CD4-positive, alpha-beta memory T cell (primary cell): ENCODE measurements at places on chromosomes 1 and 21.

- no peak for DNase-seq
Measured at GRCh38 chr1:151542710-151543129, 2.6 kb downstream of the TUFT1 start.

GRCh38 chr1:2468540-2468939 is 7.5 kb upstream of the PLCH2 start:
- no peak for DNase-seq

- DNase-seq: no peak
Measured at GRCh38 chr21:31945546-31945945, 72.7 kb downstream of the HUNK start.

- no peak for DNase-seq
Measured at GRCh38 chr1:90616395-90616794, 100.7 kb downstream of the BARHL2 start.

GRCh38 chr1:17875171-17875881 is 120.2 kb downstream of the ACTL8 start:
- DNase-seq: no peak

GRCh38 chr1:151790940-151791651 is 796 bp upstream of the TDRKH start:
- DNase-seq: no peak

DNA sequence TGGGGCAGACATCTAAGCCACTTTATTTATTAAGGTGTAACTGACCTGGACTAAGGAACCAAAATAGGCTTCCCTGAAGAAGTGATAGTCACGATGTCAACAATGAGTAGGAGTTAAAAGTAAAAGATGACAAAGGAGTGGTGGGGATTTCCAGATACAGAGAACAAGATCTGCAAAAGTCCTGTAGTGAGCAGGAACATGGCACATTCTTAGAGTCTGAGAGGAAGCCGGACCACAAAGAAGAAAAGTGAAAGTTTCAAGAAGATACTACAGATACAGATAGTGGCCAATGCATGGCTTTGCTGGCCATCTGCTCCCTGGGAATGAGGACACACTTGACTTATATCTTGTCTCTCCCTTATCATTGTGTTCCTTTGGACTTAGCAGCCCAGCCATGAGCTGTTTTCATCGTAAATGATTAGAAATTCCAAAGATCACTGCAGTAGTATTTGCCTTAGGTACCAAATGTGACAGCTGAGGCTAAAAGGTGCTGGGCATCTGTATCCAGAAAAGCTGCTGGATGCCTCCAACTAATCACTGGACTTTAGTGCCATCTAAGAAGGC is 302.4 kb upstream of the NR5A2 start:
- no peak for DNase-seq

- DNase-seq: peak; percentile 97
Measured at GRCh38 chr1:35557611-35558373, at the start of gene NCDN. Gene NCDN (plus strand): TSS chr1:35557799. CDS start chr1:35558191, 392 bp downstream.

- no peak for DNase-seq
Measured at GRCh38 chr21:38822778-38823238, 17.1 kb downstream of the ETS2 start.

DNA sequence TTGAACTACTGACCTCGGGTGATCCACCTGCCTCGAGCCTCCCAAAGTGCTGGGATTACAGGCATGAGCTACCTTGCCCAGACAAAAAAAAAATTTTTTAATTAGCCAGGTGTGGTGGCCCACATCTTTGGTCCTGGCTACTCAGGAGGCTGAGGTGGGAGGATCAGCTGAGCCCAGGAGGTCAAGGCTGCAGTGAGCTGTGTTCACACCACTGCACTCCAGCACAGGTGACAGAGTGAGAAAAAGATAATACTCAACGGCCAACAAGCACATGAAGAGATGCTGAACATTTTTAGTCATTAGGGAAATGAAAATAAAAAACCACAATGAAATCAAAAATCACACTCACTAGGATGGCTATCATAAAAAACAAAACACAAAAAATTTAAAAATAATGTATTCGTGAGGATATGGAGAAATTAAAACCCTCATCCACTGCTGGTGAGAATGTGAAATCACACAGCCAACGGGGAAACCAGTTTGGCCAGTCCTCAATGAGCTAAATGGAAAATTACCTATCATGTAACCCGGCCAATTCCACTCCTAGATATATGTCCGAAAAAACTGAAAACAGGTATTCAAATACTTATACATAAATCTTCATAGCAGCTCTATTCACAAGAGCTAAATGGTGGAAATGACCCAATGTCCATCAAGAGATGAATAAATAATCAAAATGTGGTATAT is 41.2 kb downstream of the ENAH start:
- DNase-seq: no peak

- DNase-seq: peak; percentile 92
Measured at GRCh38 chr1:113871597-113872113, at the start of gene PTPN22. Gene PTPN22 (minus strand): TSS chr1:113871712.

DNA sequence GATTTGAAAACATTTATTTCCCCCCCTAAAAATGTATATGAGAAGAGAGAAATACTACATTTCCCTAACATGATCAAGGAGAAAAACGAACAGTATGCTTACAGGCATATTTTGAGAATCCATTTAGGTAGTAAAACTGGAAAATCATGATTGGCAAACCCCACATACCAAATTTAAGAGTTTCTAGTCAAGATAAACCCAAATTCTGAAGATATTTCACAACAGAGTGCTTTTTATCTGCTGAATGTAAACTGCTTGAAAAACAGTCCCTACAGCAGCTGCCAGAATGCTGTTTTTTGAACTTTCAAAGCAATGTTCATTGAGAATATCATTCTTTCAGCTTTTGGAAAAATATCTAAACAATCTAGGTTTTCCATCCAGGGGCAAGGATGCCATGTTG is 31.0 kb downstream of the ASH1L start:
- no peak for DNase-seq

DNA sequence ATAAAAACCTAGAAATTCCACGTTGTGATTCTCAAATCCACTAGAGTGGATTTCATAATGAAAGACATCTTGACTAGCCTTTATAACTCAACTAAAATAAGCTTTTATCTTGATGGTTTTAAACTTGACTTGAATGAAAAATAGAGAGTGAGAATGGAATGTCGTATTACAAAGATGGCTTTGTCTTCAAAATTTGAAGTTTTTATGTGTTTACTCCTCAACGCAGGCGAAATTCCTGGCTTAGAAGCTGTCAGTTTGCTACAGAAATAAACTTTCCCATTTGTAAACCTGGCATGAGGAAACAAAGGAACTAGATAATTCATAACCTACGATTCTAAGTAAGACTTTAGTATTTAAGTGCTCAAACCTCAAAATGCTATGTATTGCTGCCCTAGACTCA is 90.0 kb upstream of the KRTAP19-8 start:
- DNase-seq: no peak

DNA sequence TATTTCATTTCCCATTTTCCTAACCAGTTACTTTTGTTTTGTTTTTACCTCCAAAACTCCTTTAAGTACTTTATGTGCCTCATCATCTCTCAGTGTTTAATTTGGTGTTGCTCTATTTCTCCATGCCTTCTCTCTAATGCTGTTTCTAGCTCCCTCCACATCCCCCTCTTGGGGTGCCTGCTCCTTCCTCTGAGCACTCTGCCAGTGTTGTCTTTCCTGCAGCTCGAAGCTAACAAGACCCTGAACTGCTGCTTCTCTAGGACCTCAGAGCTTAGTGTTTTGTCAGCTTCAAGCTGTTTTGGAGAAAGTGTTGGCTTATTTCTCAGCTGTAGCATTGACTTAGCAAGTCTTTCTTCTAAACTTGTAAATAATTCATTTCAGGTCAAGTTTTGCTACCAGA is 290.6 kb downstream of the DPYD start:
- no peak for DNase-seq

DNA sequence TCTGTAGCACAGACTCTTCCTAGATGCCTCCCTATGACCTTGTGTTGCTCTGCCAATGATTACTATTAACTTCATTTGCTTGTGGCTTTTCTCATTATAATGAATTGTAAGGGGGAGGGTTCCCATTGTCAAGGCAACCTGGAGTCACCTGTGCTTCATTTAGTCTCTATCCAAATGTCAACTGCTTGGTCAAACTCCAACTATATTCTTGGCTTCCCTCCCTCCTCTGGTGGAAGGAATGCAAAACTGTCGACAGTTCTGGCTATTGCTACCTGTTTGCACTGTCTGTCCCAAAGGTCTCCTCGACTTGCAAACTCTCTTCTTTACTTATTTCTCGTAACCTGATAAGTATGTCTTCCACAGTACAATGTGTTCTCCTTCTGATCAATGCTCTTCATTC is 100.3 kb downstream of the CACNA1E start:
- DNase-seq: no peak

GRCh38 chr21:44329086-44329889 is 9.9 kb downstream of the CFAP410 start:
- no peak for DNase-seq

DNA sequence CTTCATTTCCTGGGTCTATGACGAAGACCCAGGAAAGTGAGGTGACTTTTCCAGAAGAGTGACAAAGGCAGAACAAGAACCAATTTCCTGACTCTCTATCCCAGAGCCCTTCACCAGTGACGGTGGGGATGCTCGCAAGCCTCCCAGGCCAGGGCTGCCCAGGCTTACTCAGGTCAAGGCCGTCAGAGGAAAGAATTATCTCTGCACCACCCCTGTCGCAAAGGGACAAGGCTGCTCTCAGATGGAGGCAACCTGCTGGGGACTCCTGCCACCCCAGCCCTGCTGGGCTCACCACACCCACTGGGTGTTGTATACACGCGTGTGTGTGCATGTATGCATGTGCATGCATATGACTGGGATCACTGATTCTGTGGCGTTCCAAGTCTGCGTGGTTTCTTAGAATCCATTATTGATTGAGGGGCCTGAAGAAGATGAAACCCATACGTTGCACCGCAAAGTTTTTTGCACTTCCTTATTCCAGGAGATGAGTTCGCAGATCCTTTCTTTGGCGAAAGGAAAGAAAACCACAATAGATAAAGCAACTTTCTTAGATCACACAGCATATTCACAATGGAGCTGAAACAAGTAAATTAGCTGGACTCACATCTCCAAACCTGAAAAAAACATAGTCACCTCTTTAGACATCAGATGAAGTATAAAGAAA is 255.8 kb downstream of the RHOU start:
- DNase-seq: no peak

GRCh38 chr1:219434285-219434922 is 178.5 kb downstream of the ZC3H11B start:
- DNase-seq: no peak

- peak; percentile 63 for DNase-seq
Measured at GRCh38 chr1:166839600-166840308, 479 bp downstream of the POGK start.

- no peak for DNase-seq
Measured at GRCh38 chr1:198664068-198664788, 25.4 kb downstream of the PTPRC start.

GRCh38 chr1:192927496-192927895 is 118.7 kb downstream of the RGS2 start:
- DNase-seq: no peak

DNA sequence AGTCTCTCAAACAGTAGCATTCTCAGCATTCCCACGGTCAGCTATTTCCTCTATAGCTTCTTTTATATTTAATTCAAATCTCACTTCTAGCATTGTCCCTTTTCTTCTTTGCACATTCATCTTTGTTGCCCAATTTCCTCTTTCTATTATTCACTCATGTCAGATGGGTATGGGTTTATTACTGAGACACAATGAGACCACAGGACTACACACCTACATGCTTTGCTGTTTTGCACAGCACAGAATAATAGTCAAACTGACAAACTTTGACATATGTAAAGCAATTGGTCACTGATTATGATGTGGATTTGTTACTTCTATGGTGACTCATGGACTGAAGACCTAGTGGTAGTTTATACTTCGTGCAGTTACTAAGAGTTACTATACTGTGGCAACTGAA is 5.8 kb upstream of the CD1C start:
- no peak for DNase-seq

GRCh38 chr1:205568469-205569361 is 63.1 kb downstream of the ELK4 start:
- no peak for DNase-seq

DNA sequence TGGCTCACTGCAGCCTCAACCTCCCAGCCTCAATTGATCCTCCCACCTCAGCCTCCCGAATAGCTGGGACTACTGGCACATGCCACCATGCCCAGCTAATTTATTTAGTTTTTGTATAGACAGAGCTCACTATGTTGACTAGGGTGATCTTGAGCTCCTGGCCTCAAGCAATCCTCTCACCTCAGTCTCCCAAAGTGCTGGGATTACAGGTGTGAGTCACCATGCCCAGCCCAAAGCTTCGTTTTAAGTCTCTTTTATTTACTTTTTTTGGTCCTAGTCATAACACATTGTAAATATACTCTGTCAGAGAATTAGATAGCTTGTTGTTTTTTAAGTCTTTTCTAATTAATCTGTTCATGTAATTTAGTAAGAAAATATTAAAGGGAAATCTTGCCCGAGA is 42.8 kb downstream of the KCNK1 start:
- DNase-seq: no peak

DNA sequence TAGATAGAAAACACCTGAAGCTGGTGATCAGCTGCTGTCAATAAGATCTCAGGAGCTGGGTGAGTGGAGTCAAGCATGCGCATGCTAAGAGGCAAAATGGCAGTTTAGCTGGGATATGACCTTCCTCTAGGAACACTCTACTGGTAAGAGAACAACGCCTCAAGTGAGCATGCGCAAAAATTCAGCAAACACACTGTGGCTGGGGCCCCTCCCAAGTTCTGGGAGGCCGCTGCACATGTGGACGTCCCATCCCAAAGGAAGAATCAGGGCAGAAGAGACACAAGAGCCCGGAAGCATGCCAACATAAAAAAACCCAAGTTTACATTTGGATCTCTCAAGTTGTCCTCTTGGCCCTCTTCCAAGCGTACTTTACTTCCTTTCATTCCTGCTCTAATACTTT is 126.3 kb upstream of the F3 start:
- no peak for DNase-seq

DNA sequence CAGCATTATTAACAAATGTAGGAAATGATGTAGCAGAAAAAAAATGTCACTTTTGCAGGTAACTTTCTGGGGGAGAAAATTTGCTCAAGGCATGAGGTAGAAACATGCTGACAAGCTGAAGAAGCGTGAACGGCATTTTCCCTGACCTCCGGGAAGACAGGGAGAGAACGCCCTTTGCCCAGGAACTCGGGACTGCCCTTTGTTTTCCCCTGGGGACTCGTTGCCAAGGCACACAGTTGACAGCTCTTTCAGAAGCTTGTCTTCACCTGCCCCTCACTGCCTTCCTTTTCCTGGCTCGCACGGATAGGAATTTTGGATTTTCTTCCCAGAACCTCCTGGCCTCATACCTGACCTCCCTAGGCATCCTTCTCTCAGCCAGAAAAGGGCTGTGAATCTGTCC is 52.7 kb upstream of the COA6 start:
- DNase-seq: no peak
